ENCODE measurements at places on chromosomes 16 and 17.

GRCh38 chr17:74923538-74924249, 379 bp upstream of the OTOP2 start:
- peak; percentile 46 for DNase-seq

DNA sequence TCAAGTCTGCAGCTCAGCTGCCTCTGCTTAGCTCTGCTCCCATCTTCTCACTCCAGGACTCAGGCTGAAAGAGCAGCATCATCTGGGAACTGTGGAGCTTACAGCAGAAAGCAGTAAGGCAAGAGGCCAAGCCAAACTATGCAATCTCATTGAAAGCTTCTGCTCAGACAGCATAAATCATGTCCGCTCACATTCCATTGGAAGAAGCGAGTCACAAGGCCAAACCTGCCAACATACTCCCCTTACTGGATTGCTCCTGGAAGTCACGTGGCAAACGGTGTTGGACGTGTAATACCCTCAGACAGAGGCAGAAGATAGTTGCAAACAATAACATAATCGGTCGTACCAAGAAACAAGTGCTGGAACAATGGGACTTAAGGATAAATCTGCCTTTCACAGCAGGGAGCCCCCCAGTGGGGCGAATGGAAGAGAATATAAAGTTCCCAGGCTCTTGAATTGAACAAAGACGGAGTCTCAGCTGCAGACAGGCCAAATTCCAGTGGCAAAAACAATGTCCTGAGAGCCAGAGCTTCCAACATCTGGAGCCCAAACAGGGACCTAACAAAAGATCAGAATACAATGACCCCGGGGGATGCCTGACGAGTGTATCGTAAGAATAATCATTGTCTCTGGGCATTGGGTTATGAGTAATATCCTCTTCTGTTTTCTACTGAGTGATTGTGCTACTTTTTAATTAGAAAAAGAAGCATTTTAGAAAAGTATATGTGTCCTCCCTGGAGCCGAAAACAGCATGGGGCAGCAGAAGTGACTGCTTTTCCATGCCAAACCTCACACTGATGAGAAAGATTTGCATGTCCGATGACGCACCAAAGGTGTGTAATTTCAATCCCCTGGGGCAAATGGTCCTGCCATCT, 68.4 kb downstream of the CMC2 start:
- DNase-seq = peak; percentile 99

- no peak for DNase-seq
Observed at GRCh38 chr16:61014869-61015268, 1021.4 kb downstream of the CDH8 start.

DNA sequence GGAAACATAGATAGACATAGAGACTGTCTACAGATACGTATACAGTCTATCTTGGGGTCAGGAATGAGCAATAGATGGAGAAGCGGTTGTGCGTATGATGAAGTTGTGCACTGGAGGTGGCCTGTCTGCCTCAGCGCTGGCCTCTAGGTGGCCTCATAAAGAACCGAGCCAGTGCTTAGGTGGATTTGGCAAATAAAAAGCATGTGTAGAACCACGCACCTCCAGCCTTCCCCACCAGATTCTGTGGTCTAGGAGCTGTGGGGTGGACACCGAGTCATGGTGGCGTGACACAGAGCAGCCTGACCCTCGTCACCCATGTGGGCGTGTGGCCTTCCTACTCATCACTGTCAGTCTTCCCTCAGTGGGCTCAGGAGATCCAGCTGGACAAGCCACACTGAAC, 34.0 kb downstream of the PGS1 start:
- peak; percentile 16 for DNase-seq

DNA sequence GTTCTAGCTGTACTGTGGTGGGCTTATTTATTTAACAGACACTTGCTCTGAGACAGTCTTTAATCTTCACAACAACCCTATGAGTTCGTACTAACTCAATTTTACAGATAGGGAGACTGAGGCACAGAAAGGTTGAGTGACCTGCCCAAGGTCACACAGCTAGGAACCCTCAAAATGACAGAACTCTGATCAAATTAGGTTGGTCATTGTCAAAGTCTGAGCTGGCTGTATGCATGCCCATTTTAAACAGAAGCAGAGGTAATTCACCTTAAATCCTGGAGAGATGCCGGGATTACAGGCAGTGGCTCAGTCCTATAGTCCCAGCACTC, 24.9 kb downstream of the LAT start:
- DNase-seq = no peak

DNA sequence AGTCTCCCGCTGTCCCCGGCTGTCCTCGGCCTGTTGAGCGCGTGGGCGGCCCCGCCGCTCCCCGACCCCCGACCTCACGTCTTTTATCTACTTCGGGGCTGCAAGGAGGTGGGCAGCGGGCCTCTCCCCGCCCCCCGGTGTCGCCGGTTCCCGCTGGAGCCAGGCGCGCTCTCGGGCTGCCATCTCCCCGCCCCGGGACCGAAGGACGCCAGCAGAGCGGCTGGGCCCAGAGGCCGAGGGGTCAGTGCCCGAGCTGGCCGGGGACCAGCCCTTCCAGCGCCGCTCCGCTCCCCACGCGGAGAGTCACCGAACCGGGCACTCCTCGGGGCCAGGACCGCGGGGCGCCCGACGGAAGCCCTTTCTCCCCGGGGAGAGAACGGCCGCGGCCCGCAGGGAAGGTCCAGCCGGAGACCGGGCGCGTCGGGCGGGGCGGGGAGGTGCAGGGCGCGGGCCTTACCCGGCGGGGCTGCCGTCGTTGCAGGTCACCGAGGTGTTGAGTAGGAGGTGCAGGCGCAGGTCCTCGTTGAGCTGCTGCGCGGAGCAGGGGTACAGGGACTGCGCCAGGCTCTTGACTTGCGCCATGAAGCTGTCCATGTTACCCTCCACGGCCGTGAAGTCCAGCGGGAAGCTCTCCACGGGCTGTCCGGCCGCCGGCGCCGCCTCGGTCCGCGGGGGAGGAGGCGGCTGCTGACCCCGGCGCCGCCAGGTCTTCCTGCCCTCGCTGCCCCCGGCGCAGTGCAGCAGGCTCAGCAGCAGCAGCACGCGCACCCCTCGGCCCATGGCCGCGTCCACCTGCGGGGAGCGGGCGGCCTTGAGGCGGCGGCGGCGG, 643 bp downstream of the NOTUM start:
- no peak for DNase-seq

DNA sequence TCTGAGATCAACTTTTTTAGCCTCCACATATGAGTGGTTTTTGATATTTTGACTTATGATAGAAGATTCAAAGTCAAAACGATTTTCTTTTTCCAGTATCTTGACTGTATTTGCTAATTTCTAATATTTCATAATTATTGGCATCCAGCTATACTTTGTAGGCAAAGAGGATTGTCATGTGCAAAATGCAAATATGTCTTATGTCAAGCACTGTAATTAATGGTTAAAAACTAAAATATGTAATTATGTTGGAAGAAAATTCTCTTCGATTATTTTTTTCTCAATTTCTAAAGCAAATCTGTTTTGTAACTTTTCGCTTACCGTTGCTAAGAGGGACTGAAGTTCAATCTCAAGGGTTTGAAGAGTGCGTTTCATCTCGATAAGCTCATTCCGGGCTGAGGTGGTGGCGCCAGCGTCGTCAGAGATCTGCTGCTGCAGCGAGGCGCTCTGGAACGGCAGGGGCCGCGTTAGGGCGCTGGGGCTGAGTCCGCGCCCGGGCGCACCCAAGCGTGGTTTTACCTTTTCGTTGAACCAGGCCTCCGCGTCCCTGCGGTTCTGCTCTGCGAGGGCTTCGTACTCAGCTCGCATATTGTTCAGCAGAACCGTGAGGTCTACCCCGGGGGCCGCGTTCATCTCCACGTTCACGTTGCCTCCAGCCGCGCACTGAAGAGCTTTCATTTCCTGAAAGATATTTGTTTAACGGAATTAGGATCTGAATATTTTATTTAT, 3.0 kb downstream of the KRT27 start:
- DNase-seq = no peak

- no peak for DNase-seq
Observed at GRCh38 chr16:2519711-2520080, 475 bp upstream of the AMDHD2 start.

- no peak for DNase-seq
Observed at GRCh38 chr16:4204521-4204920, 37.4 kb downstream of the SRL start.

GRCh38 chr16:50534091-50534490, 14.1 kb upstream of the NKD1 start:
- DNase-seq = no peak

- peak; percentile 90 for DNase-seq
Observed at GRCh38 chr16:14015948-14016347, 55.2 kb upstream of the MRTFB start.

DNA sequence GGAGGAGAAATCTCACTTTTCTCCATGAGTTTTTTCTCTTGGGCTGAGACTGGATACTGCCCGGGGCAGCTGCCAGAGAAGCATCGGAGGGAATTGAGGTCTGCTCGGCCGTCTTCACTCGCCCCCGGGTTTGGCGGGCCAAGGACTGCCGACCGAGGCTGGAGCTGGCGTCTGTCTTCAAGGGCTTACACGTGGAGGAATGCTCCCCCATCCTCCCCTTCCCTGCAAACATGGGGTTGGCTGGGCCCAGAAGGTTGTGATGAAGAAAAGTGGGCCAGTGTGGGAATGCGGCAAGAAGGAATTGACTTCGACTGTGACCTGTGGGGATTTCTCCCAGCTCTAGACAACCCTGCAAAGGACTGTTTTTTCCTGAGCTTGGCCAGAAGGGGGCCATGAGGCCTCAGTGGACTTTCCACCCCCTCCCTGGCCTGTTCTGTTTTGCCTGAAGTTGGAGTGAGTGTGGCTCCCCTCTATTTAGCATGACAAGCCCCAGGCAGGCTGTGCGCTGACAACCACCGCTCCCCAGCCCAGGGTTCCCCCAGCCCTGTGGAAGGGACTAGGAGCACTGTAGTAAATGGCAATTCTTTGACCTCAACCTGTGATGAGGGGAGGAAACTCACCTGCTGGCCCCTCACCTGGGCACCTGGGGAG, 19.1 kb downstream of the NGFR start:
- peak; percentile 21 for DNase-seq

DNA sequence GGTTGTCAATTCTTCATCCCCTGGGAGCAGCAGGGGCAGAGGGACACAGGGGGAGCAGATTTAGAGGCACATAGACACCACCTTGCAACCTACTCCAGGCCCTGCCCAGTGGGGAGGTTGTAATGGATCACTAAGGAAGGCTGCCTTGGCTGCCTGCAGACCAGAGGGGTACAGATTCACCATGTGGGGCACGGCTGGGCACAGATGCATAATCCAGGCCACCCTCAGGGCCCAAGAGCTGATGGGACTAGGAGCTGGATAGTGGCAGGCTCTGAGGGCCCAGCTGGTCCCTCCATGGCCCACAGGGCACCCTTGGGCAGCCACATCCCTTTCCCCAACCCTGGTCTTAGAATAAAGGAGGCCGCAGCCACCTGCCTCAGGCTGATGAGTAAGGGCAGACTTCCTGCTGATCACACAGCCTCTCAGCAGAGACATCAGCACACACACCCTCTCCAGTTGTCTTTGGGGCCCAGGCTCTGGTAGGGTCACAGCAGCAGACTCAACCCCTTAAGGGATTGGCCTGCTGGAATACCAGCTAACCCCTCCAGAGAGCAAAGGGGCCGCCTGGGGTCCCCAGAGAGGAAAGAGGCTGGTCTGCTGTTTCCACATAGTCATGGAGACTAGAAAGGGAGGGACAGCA, 224.9 kb downstream of the GSG1L start:
- DNase-seq = no peak

DNA sequence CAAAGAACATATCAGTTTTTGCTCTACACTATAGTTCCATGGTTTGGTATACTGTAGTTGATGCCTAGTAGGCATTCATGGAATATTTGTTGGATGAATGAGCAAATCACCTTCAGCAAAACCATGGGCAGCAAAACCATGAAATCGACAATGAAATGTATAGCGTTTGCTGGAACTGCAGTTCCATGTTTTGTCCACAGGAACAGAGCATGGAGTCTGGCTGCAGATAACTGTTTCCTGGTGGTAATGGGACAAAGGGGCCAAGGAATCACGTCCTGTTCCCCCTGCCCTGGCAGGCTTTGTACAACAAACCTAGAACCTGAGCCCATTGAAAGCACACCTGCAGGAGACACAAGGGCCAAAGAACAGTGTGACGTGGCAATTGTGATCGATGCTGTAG, 101.1 kb downstream of the USP31 start:
- no peak for DNase-seq

- no peak for DNase-seq
Observed at GRCh38 chr16:35311475-35311874, 1852.1 kb downstream of the TP53TG3F start.

DNA sequence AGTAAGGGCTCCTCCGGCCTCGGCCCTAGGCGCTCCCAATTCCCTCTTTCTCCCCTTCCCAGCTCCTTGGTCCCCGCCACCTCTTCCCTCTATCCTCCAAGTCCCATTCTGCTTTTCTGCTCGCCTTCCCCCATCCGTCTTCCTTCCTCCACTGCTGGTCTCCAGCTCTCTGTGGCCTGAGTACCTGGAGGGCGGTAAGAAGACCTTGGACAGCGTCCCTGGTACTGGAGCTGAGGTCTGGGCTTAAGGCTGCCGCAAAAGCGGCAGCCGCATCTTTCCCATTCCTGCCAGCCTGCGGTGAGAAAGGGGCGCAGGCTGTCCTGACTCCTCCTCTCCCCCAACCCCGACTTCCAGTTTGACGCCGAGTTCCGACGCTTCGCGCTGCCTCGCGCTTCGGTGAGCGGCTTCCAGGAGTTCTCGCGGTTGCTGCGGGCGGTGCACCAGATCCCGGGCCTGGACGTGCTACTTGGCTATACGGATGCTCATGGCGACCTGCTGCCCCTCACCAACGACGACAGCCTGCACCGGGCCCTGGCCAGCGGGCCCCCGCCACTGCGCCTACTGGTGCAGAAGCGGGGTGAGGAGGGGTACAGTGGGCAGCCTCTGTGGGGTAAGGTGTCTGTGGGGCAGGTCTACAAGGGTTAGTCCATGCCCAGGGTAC, 471 bp downstream of the PARD6A start:
- peak; percentile 64 for DNase-seq

DNA sequence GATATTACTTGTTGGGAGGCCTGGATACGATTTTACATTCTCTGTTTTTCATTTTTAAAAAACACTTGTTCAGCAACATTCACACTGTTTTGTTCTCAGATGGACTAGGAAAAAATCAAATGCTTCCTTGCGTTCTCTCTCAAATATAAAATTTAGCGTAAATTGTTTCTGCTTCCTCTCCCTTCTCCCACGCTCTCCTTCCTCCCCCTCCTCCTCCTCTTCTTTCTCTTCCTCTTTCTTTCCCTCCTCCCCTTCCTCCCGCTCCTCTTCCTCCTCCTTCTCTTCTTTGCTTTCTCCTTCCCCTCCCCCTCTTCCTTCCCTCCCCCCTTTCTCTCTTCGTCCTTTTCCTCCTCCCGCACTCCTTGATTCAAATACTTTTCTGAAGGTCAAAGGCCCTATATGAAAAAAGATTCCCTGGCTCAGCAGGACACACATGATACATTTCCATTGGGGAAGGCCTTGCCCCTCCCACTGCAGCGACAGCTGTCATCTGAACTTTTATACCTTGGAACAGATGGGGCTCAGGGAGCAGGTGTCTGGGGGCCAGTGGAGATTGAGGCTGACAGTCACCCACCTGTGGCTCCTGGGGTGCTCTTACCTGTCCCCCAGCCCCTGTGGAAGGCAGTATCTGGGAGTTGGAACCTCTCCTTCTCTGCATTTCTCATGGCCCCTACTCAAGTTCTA, 99.4 kb upstream of the SDK2 start:
- DNase-seq = no peak
